ENCODE measurements at places on chromosomes 3 and 15.

- DNase-seq: no peak
Observed at GRCh38 chr3:54983266-54984099, 55.6 kb upstream of the LRTM1 start.

DNA sequence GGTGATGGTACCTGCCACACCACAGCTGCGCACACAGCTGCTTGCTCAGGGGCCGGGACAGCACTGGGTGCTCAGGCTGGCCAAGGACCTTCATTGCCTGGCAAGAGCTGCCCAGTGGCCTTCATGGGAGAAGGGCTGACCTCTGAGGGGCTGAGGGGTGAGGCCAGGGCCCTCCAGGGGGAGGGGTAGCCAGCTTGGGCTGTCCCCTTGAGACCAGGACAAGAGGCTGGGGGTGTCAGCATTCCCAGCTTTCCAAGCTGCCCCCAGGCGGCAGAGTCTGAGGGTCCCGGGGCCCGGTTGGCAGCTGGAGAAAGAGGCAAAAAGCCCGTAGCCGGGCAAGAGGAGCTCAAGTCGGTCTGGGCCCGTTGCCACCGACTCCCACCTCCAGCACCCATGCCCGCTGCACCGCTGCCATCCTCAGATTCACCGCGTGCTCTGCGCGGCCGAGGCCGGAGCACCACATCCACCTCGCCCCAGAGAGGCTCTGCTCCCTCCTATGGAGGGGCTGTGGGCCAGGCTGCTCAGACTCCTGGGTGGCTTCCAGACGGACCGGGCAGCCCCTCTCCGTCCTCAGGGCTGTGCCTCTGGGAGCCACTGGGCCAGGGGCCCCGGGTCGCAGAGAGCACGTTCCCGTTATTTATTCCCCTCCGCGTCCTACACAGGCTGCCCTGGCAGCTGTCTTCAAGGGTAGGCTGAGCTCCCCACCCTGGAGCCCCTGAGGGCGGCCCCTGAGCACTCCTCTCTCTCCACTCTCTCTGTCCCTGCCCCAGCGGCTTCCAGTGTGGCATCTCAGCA is 51.5 kb downstream of the PLXNA1 start:
- DNase-seq: peak; percentile 50

- DNase-seq: no peak
Observed at GRCh38 chr3:119333773-119334509, 39.8 kb downstream of the ARHGAP31 start.

DNA sequence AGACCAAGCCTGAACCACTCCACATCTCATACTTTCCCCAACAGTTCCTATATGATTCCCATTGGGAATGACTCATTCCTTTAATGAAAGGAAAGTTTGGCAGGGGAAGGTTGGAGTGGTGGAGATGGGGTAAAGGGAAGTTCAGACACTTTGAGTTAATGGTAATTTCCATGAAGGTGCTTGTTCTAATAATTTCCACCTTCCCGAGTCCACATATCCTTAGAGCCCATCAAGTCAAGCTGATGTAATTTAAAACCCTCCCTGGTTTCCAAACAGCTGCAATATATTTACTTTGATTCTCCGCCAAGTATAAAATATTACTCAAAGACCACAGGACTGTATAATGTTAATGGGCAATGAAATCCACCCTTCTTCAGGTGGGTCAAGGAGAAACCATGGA is 95.0 kb upstream of the GALNT15 start:
- DNase-seq: no peak

GRCh38 chr15:60924916-60925397 is 304.1 kb downstream of the RORA start:
- no peak for DNase-seq

DNA sequence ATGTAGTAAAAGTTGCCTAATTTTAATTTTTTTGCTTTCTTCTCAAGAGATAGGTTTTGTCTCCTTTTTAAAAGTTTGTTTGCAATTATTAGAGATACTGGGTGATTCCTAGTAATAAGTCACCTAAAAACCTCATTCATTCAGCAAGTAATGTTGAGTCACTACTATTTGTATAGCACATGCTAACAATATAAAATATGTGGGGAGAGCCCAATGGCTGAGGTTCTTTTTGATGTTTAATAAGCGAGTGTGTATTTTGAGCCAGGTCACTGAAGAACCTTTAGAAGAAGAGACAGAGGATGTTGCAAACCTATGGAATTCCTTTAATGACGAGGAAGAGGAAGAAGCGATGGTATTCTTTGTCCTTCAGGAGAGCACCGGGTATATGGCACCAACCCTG is 123.7 kb upstream of the CHRM5 start:
- DNase-seq: no peak

DNA sequence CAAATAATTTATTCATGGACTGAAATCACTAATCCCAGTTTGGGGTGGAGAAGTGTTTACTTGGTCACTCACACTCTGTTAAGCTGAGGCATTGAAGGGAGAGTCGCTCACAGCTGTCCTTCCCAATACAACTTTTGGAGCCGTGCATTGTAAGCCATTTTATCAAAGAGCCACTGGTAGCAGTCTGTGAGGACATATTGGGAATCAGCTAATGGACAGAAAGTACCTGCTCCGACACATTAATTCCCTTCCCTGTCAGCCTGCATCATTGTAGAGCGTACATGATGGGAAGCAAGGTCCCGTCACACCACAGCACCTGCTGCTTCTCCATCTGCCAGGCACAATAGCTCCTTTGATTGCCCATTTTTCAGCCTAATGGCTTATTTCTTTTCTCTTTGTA is 643.2 kb downstream of the SQOR start:
- DNase-seq: no peak

DNA sequence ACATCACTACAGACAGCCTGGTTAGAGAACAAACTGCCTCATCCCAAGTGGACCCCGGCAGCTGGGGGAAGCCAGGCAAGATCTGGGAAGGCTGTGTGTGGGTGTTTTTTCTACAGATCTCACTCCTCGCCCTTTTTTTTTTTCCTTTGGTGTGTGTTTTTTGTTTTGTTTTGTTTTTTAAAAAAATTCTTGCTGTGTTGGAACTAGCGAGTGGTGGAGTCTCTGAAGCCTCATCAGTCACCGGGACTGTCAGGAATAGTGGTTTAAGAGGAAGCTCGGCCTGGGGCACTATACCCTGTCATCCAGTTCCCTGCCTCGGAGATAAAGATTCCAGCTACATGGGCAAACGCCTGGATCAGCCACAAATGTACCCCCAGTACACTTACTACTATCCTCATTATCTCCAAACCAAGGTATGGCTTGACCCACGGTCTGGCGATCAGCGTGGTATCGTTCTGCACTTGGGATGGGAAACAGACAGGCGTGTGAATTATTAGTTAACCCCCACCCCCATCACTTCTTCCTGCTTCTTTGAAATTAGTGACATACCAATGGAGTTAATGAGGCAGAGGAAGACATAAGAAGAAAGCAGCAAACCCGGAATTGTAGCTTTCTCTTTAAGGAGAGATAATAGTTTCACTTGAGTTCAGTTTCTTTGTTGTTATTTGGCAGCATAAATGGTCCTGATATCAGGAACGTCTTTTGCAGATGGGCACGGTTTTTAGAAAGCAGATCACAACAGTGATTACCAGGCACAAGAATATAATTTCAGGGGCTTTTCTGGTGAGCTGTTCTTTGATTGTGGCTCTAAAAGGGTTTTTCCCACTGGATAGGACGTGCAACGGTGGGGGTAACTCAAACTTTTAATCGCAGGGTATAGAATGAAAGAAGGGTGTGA is 722 bp downstream of the RBMS3 start:
- DNase-seq: no peak

DNA sequence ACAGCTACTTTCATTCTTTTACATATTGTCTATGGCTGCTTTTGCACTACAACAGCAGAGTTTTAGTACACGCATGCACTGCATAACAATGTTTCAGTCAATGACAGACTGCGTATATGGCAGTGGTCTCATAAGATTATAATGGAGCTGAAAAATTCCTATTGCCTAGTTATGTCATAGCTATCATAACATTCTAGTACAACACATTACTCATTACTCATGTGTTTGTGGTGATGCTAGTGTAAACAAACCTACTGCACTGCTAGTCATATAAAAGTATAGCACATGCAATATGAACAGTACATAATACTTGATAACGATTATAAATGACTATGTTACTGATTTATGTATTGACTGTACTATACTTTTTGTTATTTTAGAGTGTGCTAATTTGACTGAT is 47.9 kb downstream of the QTRT2 start:
- no peak for DNase-seq

GRCh38 chr3:179969525-179969924 is 67.2 kb downstream of the PEX5L start:
- DNase-seq: peak; percentile 17

DNA sequence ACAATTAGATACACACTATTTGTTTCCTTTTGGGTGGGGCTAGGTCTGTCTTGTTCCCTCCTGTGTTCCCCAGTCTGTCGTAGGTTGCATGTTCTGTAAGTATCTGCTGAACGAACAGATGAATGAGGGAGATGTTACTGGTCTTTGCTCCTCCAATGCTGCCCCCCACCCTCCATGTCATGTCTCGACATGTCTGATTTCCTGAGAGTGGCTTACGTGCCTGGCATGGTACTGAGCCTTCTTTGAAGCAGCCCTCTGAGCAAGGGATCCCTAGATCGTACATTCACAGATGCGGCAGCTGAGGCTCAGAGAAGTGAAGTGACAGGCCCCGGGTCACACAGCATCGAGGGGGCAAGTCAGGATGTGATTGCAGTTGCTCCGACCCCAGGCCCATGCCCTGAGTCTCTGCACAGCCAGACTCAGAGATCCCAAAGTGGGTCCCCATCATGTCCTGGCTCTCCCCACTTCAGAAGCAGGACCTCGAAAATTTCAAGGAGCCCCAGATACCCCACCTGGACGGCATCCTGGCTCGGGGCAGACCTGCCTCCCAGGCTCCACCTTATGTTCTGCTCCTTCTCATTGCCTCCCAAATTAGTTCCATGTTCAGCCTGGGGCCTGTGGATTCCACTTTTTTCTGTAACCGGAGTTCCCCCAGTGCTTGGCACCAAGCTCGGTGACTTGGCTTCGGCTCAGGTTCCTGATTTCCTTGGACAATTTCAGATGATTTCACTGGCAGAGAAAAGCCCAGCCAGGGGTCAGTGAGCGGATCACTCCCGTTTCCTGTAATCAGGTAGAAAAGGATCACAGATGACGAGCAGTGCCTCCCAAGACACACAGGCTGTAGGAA is 24.7 kb downstream of the GOLGA6L2 start:
- peak; percentile 5 for DNase-seq

DNA sequence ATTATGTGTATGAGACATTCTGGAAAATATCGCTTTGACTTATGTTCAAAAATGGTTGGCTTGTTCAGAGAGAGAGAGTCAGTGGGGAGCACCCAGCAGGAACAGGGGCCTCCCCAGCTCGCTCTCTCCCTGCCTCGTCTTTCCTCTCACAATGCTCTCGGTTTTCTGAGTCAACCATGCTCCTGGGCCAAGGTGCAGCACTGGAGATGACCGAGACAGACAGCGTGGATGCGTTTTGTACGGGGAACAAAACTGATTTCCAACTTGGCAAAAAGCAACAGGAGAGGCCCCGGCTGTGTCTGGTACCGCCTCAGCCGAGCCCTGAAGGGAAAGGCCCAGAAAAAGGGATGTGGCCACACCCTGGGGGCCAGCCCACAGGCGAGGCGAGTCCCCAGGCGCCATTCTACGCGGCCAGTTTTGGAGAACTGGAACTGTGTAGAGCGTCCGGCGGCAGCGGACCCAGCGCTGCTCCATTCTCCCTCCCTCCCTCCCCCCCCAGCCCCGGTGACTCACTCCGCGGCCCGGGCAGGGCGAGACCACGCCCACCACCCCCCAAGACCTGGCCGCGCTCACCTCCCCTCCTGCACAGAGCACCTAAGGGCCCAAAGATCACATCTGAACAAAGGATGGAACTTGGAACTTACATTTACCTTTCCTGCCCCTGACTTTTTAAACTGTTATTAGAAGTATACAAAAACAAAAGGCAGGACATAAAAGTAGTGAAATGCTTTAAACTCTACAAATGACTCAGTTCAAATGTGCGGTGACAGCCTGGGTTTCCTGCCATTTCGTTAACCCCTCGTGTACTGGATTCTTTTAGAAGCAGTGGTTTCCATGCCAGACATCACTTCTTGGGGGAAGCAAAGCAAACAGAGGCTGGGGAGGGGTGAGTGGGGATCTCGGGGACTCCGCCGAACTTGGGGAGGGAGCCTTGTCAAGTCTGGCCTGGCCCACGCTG is 12.7 kb downstream of the ATP10A start:
- DNase-seq: peak; percentile 45

GRCh38 chr3:132432639-132433038 is 15.3 kb downstream of the DNAJC13 start:
- DNase-seq: no peak

DNA sequence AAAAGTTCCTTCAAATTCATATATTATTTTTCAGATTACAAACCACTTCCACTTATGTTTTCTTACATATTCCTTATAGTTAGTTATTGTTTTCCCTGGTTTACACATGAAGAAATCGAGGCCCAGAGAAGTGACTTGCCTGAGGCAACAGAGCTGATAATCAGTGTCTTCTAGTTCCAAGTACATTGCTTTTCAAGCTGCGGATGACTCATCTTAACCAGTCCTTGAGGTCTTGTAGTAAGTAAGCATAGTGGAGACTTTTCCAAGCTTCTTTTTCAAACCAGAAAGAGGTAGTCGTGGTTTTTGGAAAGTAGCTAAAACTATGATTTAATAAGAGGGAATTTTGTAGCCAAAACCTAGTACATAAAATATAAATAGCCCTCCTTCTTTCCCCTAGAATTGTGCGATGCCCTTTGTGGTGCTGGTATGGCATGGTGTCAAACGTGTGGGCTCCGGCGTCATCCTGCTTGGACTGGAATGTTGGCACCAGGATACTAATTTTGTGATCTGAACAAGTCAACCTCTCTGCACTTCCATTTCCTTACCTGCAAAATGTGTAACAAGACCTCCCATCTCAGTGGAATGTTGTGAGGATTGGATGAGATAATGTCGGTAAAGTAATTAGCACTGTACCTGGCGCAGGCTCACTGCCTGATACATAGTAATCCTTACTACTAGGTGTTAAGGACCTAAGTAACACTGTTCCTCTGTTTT is 19.0 kb upstream of the DLG1 start:
- no peak for DNase-seq

DNA sequence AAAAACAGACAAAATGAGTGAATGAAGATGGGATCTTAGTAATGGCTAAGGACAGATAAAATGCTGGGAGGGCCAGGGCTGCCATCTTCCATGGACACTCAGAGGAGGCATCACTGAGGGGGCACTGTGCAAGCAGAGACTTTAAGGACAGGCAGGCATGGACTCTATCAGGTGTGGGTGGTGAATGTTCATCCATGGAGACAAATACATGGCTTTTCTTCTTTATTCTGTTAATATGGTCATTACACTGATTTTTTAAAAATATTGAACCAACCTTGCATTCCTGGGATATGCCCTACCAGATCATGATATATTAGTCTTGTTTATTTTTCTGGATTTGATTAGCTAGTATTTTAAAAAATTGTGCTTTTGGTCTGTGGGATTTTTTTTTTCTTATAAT is 12.2 kb downstream of the NUP210 start:
- DNase-seq: no peak

GRCh38 chr3:21462141-21462540 is 288.9 kb downstream of the ZNF385D start:
- no peak for DNase-seq

- no peak for DNase-seq
Observed at GRCh38 chr3:108055931-108056330, 34.9 kb downstream of the CD47 start.

- DNase-seq: no peak
Observed at GRCh38 chr3:177921153-177921552, 615.1 kb upstream of the KCNMB2 start.
